H4 (cell line): ENCODE measurements at places on chromosomes 13 and 19. TPM values are rescaled to one million over a fixed set of nuclear protein-coding genes. Genes with fewer than 3 reads are reported as not detected.

STOML3 gene
- total RNA-seq, result not detected in 2 replicates

PGLYRP2 gene
- not detected in 2 replicates for total RNA-seq

FARP1 gene
- total RNA-seq, result 6.3 and 12.8 TPM in 2 replicates

OLFM2 gene
- total RNA-seq, result 11.1 and 17.3 TPM in 2 replicates

KCNJ14 gene
- total RNA-seq, result 0.23 and 0.41 TPM in 2 replicates

PGLYRP1 gene
- total RNA-seq, result not detected in 2 replicates

GSK3A gene
- 29.8 and 30.6 TPM in 2 replicates for total RNA-seq

COX7A1 gene
- total RNA-seq, result not detected in 2 replicates

FPR1 gene
- total RNA-seq, result 2.5 and 3.0 TPM in 2 replicates

APOC1 gene
- not detected in 2 replicates for total RNA-seq

DAND5 gene
- 0.06 TPM in 1 of 2 replicates, not detected in the other for total RNA-seq

DNA sequence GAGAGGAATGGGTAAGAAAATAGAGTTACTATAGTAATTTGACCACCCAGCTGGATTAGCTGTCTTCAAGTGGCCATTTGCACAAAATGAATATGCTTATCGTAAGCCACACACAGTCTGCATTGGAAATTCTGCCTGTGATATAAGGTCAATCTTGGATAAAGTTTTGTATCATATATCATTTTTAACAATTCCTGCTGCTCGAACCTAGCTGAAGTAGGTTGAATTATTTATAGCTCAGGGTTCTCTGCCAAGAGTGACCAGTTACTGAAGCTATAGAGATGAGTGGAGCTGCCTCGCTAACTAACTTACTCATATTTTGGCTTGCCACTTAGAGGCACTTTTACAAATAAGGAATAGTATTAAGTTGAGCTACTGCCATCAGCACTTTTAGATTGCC, 220.9 kb downstream of the RGCC start:
- DNase-seq, result no peak

- DNase-seq, result no peak
Measured at GRCh38 chr13:35252536-35253205, 223.8 kb downstream of the MAB21L1 start.

GRCh38 chr13:46926916-46927590, 30.2 kb upstream of the HTR2A start:
- DNase-seq, result no peak

DNA sequence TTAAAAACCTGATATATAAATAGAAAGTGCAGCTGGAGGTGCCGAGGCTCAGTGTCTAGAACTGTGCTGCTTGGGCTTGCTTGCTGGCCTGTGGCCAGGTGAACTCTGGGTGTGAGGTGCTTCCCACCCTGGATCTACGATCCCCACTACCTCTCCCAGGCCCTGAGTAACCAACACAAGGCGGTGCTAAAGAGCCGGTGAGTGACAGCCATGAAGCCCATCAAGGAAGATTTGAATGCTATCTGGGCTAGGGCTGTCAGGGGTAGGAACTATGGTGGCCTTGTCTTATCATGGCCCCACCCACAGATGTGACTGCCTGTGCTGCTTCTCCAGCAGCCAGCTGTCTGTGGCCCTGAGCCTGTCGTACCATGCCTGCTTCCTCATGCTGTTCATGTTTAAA, 25.6 kb upstream of the ZNF91 start:
- DNase-seq, result no peak

DNA sequence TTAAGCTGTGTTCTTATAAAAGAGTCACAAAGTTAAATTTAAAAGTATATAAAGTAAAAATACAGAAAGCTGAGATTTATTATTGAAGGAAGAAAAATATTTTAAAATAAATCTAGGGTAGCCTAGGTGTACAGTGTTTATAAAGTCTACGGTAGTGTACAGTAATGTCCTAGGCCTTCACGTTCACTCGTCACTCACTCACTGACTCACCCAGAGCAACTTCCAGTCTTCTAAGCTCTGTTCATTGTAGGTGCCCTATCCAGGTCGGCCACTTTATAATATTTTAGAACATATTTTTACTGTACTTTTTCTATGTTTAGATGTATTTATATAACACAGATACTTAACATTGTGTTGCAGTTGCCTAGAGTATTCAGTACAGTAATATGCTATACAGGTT, 47.4 kb downstream of the NDFIP2 start:
- DNase-seq, result no peak

DNA sequence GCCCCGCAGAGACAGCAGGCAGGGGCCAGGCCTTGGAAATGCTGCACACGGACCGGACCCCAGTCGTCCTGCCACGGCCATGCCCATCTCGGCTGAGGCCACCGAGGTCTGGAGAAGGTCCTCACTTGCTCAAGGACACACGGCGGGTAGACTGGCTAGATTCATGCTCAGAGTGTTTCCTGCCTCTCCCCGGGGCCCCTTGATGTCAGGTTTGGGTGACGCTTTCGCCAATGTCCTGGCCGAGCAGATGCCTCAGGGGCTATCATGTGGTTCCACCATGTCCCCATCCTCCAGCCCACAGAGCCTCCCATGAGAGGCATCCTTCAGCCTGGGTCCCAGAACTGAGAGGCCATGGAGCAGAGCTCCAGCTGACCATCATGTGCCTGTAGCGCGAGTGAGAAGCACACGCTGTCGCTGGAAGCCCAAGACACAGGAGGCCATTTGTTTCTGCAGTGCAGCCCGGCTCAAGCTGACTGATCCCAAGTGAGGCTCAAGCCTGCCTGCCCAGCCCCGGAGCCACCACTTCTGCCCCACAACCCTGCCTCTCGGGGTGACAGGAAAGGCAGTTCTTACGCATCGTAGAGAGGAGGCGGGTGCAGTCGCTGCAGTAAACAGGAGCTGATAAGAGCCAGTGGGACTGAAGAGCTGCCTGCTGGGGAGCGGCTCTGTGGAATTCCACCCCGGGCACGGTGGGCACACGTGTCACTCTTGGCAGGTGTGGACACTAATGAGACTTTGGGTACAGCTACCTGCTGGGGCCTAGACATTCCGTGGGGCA, 53.9 kb upstream of the GAS6 start:
- DNase-seq, result no peak

DNA sequence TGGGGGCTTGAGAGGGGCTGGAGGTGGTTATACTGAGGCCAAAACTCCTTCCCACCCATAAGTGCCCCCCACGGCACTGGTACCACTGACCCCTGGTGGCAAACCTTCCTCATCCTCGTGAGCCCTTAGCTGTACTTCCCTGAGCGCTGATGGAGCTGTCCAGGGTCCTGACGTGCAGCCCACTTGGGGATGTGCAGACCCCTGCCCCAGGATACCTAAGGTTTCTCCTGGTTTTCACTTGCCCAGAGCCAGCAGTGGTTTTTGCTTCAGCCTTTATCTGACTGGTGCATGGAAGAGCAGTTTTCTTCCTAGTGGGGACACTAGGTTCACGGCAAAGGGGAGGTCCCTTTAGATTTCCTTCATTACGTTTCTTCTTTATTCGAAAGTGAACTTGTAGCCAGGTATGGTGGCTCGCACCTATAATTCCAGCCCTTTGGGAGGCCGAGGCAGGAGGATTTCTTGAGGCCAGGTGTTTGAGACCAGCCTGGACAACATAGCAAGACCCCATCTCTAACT, 28.7 kb upstream of the KCTD15 start:
- DNase-seq, result no peak

DNA sequence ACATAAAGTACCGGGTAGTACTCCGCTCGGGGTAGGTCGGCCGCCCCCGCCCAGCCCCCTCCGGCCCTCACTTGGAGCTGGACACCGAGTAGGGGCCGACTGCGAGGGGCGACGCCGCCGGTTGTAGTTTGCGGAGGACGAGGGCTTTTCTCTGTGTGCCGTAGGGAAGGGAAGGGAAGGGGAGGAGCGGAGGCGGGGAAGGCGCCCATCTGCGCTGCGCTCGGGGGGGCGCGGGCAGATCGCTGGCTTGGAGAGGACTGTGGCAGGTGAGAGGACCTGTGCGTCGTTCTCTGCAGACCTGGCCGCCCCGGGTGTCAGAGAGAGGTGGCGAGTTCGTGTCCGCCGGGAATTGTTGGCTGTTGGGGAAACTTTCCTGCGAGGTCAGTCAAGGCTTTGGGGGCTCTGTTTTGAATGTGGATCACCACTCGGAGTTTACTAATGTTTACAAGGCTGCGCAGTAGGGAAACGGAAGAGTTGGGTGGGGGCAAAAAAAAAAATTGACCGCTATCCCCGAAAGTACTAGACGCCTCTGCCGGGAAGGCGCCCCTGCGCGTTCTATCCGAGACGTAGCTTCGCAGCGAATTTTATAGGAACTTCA, 1.4 kb downstream of the ING1 start:
- DNase-seq, result no peak

- DNase-seq, result no peak
Measured at GRCh38 chr13:94864474-94864873, 152.1 kb upstream of the SOX21 start.

GRCh38 chr13:74114641-74115040, 19.6 kb downstream of the KLF12 start:
- DNase-seq, result no peak

- DNase-seq, result no peak
Measured at GRCh38 chr13:99464441-99464949, 36.8 kb upstream of the TM9SF2 start.

GRCh38 chr13:99828123-99828522, 143.4 kb downstream of the ZIC5 start:
- DNase-seq, result no peak

DNA sequence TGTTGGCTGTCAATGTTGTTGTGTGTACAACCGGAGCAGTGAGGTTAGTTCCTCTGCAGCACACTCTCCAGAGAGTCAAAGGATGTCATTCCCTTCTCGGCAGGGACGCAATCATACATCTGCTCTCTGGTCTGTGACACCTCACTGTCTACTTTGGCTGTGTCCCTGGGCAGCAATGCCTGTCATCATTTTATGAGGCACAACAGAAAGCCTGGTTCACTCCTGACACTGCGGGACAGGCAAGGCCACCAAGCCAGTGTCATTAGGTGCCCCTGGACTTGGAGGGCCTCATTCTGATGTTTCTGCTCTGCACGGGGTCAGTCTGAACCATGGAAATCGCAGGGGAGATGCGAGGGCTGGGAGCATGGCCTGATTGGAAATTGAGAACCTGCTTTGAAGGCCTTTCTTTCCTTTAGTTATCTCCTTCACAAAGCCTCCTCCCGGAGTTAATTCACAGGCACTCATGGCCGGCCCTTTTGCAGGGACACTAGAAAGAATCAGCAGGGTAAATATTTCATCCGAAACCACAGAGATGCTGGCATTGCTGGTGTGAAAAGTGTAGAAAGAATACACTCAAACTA, 284.4 kb downstream of the ZNF536 start:
- DNase-seq, result no peak

DNA sequence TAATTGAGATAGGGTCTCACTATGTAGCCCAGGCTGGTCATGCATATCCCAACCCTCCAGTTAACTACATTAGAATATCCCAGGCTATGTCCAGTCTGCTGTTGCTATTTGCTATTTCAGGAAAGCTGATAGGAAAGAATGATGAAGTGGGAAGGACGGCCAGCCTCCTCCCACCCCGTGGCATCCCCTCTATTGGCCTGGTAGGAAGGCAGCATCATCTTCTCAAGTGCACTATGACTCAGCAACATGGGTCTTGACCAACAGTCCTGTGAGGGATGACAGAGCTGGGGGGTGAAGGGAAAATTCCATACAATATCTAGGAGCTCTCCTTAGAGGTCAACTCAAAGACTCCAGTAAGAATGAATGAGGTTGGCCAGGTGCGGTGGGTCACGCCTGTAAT, 48.0 kb upstream of the ABCC4 start:
- peak; percentile 56 for DNase-seq

- DNase-seq, result peak; percentile 71
Measured at GRCh38 chr19:9917321-9917720, 19.0 kb downstream of the OLFM2 start.
